ENCODE measurements at places on chromosomes 12 and 14. TPM values are rescaled to one million over a fixed set of nuclear protein-coding genes. Genes with fewer than 3 reads are reported as not detected.

DNA sequence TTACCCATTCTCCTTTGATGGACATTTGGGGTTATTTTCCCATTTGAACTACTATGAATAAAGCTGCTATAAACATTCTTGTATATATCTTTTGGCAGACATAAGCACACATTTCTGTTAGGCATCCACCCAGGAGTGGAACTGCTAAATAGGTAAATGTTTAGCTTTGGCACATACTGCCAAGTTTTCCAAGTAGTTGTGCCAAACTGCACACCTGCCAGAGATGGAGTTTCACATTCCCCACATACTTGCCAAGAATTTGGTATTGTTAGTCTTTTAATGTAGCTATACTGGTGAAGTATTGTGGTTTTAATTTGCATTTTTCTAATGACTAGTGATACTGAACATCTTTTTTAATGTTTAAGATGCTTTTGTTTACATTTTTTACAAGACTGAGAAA lies 201.0 kb downstream of the GXYLT1 start:
- H3K27me3 ChIP-seq = no peaks in the 10 kb centered on the region
- no peaks in the 10 kb centered on the region for H3K36me3 ChIP-seq
- no peak overlapping the region for H3K27ac ChIP-seq

DNA sequence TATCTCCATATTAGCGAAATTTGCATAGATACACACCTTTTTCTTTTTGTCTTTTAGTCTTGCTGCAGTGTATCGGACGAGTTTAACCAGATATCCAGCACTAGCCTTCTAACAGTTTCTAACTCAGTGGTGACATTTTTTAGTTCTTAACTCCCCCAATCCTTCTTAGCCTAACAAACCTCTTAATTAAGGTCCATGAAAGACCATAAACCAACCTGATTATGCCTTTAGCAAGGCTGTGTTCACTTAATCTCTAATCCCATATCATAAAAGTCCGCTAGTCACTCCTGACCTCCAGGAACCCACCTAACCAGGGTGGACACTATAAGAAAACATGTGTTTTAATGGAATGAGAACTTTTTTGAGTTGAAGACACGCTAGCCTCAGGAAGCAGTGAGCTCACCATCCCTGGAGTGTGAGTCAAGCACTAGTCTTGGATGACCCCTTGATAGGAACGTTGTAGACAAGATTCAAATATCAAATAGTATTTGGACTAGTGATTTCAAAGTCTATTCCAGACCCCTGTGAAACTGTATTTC lies 9.5 kb downstream of the CDKN1B start:
- H3K36me3 ChIP-seq = 0 out of 3 replicates have a peak, but pooled peaks cover 4% of the 10 kb centered on the region
- peaks cover 35% of the 10 kb centered on the region for H3K4me1 ChIP-seq
- no peak for DNase-seq
- peak overlapping the region; percentile 98 for H3K27ac ChIP-seq
- peak overlapping the region; percentile 77 for H3K4me3 ChIP-seq
- no peaks in the 10 kb centered on the region for H3K27me3 ChIP-seq

The FOS gene
- total RNA-seq = 4.3 TPM

GRCh38 chr14:69464379-69464778 lies 20.1 kb upstream of the PLEKHD1 start:
- H3K27ac ChIP-seq = no peak overlapping the region
- peaks cover 1% of the 10 kb centered on the region for H3K36me3 ChIP-seq
- no peak overlapping the region for H3K4me3 ChIP-seq
- H3K4me1 ChIP-seq = no peaks in the 10 kb centered on the region
- no peaks in the 10 kb centered on the region for H3K27me3 ChIP-seq

DNA sequence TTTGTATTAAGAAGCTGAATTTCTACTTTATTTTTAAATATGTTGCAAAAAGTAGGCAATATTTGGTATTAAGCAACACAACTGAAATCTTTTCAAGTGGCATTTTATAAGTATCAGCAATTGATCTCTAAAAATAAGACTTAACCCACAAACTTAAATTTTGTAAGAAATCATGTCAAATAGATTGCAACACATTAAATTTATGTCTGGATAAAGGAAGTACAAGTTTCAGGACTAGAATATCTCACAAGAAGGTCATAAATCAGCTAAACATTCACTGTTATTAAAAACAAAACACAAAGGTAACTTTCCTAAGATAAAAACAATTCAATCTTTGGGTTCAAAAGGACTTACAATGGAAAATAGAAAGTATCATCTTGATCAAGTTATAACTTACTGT lies 32.8 kb downstream of the CPNE8 start:
- no peak for DNase-seq
- no peaks in the 10 kb centered on the region for H3K36me3 ChIP-seq
- H3K27me3 ChIP-seq = no peaks in the 10 kb centered on the region
- no peak overlapping the region for H3K27ac ChIP-seq
- no peak overlapping the region for H3K4me3 ChIP-seq
- H3K4me1 ChIP-seq = no peaks in the 10 kb centered on the region

The SPIC gene
- total RNA-seq = not detected

The HCAR2 gene
- 0.09 TPM for total RNA-seq

- H3K27ac ChIP-seq = no peak overlapping the region
- no peaks in the 10 kb centered on the region for H3K4me1 ChIP-seq
- no peaks in the 10 kb centered on the region for H3K36me3 ChIP-seq
These were observed 26.4 kb upstream of the MED13L start for GRCh38 chr12:116303929-116304328.

The REM2 gene
- not detected for total RNA-seq

GRCh38 chr14:35254736-35255135 lies 37.4 kb upstream of the PSMA6 start:
- 0 out of 2 replicates have a peak, but pooled peaks cover 1% of the 10 kb centered on the region for H3K36me3 ChIP-seq
- no peaks in the 10 kb centered on the region for H3K4me1 ChIP-seq
- DNase-seq = no peak

The NFATC4 gene
- 0.04 TPM for total RNA-seq

The KRT82 gene
- not detected for total RNA-seq

The RND1 gene
- total RNA-seq = 2.2 TPM

DNA sequence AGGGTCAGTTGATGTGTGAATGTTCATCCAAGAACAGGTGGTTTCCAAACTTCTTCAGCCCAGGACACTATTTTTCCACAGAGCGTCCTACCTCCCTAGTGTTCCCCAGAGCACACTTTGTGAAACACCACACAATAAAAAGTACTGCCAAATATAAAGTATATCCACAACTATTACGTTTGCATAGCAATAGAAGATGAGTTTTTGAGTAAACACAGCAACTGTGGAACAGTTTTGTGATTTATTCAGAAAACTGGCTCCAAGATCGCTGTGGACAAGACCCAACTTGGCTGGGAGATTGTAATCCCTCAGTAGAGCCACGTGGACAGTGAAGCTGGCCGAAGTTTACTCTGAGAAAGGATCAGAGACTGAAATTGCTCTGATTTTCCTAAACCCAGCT lies 14.5 kb upstream of the MAP1LC3B2 start:
- no peak overlapping the region for H3K4me3 ChIP-seq
- H3K27me3 ChIP-seq = no peaks in the 10 kb centered on the region
- H3K4me1 ChIP-seq = no peaks in the 10 kb centered on the region
- no peak for DNase-seq
- H3K27ac ChIP-seq = no peak overlapping the region

The MEG3 gene
- total RNA-seq = not detected

The RBP5 gene
- 19.8 TPM for total RNA-seq

The CLEC2D gene
- 2.5 TPM for total RNA-seq

DNA sequence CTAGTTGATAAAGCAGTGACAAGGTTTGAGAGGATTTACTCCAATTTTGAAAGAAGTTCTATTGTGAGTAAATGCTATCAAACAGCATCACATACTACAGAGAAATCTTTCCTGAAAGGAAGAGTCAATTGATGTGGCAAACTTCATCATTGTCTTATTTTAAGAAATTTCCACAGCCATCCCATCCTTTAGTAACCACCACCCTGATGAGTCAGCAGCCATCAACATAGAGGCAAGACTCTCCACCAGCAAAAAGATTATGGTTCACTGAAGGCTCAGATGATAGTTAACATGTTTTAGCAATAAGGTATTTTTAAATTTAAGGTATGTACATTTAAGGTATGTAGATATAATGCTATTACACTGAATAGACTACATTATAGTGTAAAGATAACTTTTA lies 122.1 kb upstream of the ARHGAP5 start:
- H3K4me3 ChIP-seq = no peak overlapping the region
- DNase-seq = no peak
- H3K27me3 ChIP-seq = no peaks in the 10 kb centered on the region
- peaks cover 10% of the 10 kb centered on the region for H3K4me1 ChIP-seq
- H3K36me3 ChIP-seq = no peaks in the 10 kb centered on the region

- H3K4me3 ChIP-seq = peak overlapping the region; percentile 68
- DNase-seq = no peak
- H3K4me1 ChIP-seq = peaks cover 23% of the 10 kb centered on the region
These were observed 64.1 kb upstream of the PPP4R3A start for GRCh38 chr14:91573894-91574837.

GRCh38 chr12:75812271-75813018 lies 219.1 kb downstream of the PHLDA1 start:
- no peak overlapping the region for H3K27ac ChIP-seq
- no peaks in the 10 kb centered on the region for H3K27me3 ChIP-seq
- DNase-seq = no peak

The GPX2 gene
- total RNA-seq = 839 TPM

DNA sequence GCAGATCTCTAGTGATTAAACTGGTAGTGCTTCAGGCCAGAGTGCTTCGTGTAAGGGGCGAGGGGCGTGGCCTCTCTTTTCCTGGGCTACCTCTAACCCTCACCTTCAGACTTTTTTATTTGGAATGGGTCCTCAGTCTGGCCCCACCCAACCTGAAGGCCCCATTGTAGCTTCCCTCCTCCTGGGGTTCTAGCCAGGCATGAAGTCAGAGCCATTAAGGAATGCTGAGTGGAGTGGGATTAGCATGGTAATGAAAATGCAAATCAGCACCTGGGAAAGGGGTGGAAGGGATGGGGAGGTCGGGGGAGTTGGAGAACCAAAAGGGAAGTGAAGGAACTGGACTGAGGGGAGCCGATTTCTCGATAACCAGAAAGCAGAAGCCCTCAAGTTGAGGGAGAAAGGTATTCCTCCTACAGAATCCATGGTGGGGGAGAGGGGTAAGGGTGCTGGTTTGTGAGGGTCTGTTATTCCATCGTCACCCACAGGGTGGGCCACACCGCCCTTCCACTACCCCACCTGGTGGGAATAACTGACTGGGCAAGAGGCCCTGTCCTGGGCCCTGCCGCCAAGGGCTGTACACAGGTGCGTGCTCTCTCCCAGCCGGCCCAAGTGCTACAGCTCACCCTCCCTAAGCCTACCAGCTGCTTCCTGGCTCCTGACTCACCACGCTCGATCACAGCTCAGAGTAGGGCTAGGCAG lies 14.1 kb downstream of the ZFHX2 start:
- no peaks in the 10 kb centered on the region for H3K27me3 ChIP-seq
- no peaks in the 10 kb centered on the region for H3K4me1 ChIP-seq
- H3K4me3 ChIP-seq = no peak overlapping the region
- no peaks in the 10 kb centered on the region for H3K36me3 ChIP-seq
- no peak for DNase-seq
- H3K27ac ChIP-seq = no peak overlapping the region

The LHX5 gene
- not detected for total RNA-seq

The PLEKHD1 gene
- total RNA-seq = not detected
